ENCODE measurements at places on chromosomes 4 and X.

- DNase-seq: no peak
These were observed 12.0 kb upstream of the FAM120C start for GRCh38 chrX:54194982-54195588.

DNA sequence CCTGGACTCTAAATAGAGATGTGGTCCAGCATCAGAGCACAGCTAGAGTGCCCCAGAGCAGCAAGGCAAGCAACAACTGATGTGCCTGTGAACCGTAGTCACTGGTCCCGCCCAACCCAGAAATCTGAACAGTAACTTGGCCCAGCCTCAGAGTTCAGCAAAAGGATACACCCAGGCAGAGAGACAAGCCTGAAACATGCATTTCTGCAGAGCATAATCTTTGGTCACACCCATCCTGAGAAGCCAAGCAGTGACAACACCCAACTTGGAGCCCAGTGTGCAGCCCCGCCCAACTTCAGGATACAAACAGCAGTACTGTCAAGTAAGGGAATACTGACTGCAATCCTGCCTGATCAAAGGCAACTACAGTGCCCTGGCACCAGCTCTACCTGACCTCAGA, 78.9 kb downstream of the CCDC160 start:
- DNase-seq: no peak

GRCh38 chr4:182513587-182514291, 270.5 kb downstream of the TENM3 start:
- DNase-seq: no peak

GRCh38 chr4:95066050-95066449, 308.3 kb downstream of the BMPR1B start:
- no peak for DNase-seq

- no peak for DNase-seq
These were observed 341.1 kb downstream of the GBA3 start for GRCh38 chr4:23033796-23034195.

GRCh38 chrX:69178592-69178991, 13.3 kb upstream of the PJA1 start:
- no peak for DNase-seq

GRCh38 chrX:128078545-128078944, 26.3 kb upstream of the ACTRT1 start:
- no peak for DNase-seq

DNA sequence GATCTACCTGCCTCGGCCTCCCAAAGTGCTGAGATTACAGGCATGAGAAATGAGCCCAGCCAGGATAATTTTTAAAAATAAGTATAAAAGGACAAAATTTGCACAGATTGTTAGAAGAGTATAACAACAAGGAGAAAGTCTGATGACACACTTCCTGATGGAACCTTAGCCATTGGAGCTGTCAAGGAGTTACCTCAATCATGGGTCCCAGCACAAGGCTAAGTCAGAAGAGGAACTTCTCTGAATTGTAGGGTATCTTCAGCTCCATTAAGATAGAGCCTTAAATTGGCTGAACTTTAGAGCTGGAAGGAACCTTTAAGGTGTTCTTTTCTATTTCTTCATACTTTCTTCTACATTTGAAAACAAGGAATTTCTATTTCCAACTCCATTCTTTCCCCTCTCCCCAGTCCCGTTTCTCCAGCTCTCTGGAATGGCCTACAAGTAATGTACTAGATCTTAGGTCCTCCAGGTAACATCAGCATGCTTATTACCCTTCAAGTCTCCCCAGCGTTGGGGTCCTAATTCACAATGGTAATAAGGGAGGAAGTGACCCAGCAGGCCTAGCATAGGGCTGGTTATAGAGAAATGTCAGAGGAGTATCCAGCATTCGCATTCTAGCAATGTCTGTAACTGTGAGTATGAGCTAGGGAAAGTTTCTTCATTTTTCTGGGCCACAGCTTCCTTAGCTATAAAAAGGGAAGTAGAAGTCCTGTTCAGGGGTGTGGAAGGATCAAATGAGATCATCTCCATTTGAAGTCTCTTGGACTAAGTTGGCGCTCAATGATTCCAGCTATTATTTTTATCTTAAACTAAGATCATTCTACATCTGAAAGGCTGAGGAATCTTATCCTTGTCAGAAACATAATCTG, 18.5 kb upstream of the RBPJ start:
- no peak for DNase-seq

DNA sequence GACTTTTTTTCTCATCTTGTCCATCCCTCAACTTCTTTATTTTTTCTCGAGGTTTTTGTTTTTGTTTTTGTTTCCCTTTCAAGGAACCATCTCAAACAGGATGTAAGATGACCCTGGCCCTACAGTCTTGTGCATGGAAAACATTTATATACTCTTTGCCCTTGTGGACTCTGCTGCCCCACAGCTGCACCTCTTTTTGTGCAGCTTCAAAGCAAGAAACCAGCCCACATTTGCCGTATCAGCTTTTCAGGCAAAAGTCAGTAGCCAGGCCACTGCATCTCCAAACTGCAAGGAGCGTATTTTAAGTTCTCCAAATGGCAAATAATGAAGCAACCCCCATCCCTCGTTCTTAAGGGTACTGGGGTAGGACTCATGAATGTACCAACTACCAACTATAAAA, 756.5 kb downstream of the C4orf33 start:
- no peak for DNase-seq

DNA sequence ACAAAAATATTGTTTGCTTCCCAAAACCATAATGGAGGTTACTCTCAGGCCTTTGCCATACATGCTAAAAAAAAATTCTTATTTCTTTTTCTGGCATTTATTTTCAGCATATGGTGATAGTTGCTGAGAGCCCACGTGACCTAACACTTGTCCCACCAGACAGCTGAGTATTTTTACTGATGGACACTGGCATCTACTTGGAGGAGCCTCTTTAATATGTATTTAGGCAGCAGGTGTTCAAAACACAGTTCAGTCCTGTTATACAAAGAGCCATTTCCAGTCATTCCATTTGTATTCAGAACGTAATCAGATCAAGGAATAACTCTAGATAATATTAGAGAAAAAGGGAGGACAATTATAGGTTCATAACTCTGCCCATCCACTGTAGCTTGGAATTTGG, 95.5 kb downstream of the CXCL13 start:
- DNase-seq: no peak

GRCh38 chr4:100294356-100294755, 104.1 kb upstream of the DDIT4L start:
- DNase-seq: no peak

DNA sequence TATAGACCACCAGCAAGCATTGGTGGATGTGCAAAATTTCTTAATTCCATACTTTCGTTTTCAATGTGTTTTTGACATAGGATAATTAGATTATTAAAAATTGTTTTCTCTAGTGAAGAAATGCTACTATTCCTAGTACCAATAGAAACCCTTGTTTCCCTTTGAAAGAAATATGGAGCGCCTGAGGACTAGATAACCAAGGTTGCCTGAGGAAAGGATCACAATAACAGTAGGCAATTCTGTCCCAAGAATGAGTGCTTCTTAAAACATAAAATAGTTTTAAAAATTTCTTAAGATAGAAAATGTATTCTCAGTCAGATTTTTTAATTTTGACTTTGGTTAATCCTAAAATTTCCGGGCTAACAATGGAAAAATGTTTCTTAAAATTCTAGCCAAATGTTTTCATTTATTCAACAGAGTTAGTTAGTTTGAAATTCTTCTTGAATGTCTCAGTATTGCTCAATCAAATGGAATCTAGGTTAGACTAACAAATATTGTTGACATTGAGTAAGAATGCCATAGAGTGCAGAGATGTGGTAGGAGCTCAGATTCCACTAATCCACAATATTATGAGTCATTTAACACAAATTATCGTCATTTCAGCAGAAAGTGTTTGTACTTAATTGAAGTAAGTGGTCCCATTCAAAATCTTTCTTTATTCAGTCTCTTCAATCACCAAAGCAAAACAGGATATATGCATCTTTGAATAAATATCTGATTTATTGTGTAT, 666.0 kb downstream of the GRID2 start:
- DNase-seq: no peak

DNA sequence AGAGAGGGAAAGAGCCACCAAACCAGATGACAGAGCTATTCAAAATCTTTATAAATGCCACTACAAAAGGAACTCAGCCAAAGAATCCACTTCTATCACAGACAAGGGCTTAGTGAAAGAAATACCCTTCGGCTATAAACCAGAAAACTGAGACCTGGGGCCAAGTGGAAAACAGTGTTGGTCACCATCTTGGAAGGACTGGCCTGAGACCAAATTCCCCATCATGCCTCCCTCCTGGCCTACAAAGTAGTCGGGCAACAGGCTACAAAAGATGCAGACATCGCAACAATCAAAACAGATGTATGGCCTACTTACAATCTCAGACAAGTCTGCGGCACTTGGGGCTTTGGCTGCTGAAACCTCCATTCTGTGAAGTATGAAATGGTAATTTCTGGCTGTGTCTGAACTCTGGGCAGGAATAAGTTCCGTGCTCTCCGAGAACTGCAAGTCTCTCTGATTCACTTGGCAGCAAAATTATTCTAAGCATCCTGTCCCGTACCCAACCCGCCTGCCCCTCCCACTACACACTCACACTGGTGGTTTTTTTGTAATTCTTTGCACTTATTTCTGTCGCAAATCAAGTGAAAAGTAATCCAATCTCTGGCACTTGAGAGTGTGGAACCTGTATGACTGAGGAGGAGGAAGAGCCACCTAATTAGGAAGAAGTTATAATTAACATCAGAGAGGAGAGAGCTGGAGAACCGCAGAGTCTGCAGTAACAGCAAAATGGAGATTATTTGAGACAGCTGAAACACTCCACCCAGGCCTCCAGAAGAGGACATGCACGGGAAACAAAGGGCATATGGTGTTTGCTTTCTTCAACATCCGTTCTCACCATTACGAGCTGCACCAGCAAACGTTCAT, 87.8 kb downstream of the SH3KBP1 start:
- no peak for DNase-seq

GRCh38 chrX:23616361-23616760, 50.9 kb upstream of the PRDX4 start:
- DNase-seq: no peak

- DNase-seq: no peak
These were observed 341.7 kb upstream of the GATB start for GRCh38 chr4:152102436-152103000.

GRCh38 chr4:7723625-7724024, 216.0 kb downstream of the AFAP1 start:
- DNase-seq: no peak

- no peak for DNase-seq
These were observed 80.3 kb upstream of the STS start for GRCh38 chrX:7067256-7067655.

DNA sequence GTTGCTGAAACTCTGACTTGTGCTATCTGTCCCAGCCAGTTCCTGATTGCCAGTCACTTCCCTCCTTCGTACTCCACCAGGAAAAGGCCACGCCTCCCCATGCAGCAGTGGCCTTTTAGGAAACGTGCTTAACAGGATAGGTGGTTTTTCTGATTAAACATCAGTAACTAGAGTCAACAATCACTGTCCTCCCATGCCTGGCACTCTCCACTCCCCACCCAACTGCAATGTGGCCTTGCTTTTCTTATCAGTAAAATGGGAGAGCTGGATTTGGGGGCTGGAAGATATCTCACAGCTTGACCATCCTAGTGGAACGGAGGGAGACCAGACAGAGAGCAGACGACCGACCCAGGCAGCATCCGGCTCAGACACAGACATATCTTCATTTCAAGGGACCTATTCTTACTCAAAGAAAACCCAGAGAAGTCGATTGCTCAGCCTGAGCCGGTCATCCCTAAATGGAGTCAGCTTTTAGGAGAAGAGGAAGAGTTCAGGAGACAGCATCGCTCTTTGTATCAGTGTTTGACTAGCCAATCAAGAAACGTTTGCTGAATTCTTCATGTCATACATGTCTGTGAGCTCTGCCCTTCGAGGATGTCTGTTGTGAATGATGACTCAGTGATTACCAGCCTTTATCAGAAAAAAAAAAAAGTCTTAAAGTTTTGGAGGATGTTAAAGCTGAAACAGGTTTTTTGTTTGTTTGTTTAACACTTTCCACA, 12.7 kb upstream of the UBA6 start:
- no peak for DNase-seq

- no peak for DNase-seq
These were observed 228.5 kb downstream of the SLC7A11 start for GRCh38 chr4:138013625-138014024.

DNA sequence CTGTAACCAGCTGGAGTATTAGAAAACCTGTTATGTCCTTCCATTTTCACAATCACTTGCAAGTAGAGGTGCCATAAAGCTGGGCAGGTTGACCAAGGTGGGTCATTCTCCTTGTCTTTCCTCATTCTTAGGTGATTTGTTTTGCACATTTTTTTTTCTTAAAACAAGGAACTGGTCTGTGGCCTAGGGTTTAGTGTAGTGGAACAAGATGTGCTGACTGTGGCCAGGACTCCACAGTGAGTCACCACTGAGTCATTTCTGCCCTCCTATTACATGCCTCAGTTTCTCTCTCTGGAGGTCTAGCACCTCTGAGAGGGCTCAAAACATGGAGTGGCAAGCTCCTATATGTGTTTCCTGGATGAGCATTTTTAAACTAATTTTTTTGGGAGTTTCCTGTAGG, 355.9 kb downstream of the GPM6A start:
- DNase-seq: no peak

- DNase-seq: no peak
These were observed 16.3 kb downstream of the WDR13 start for GRCh38 chrX:48613502-48614160.

- no peak for DNase-seq
These were observed 7.3 kb upstream of the KLHL8 start for GRCh38 chr4:87227751-87228151.

GRCh38 chrX:14698790-14699189, 169.5 kb downstream of the GLRA2 start:
- no peak for DNase-seq

DNA sequence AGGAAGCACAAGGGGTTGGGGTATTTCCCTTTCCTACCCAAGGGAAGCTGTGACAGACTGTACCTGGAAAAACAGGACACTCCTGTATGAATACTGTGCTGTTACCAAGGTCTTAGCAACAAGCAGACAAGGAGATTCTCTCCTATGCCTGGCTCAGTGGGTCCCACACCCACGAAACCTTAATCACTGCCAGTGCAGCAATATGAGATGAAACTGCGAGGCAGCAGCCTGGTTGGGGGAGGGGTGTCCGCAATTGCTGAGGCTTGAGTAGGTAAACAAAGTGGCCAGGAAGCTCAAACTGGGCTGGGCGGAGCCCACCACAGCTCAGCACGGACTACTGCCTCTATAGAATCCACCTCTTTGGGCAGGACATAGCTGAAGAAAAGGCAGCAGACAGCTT, 197.7 kb downstream of the INPP4B start:
- no peak for DNase-seq

GRCh38 chrX:106608016-106608415, 3.8 kb upstream of the RADX start:
- no peak for DNase-seq

- DNase-seq: no peak
These were observed 115.1 kb upstream of the PCDH18 start for GRCh38 chr4:137647375-137647774.

- no peak for DNase-seq
These were observed 102.8 kb upstream of the MAOA start for GRCh38 chrX:43553257-43553656.

- DNase-seq: no peak
These were observed 289.7 kb upstream of the LDB2 start for GRCh38 chr4:17188125-17188524.

- DNase-seq: no peak
These were observed 187.8 kb downstream of the FRAS1 start for GRCh38 chr4:78244705-78245485.

Measured in progenitor cell of endocrine pancreas (in vitro differentiated cells).